Kidney (tissue), 22 donors: ENCODE measurements at places on chromosomes 16 and 17. TPM values are rescaled to one million over a fixed set of nuclear protein-coding genes. Genes with fewer than 3 reads are reported as not detected.

- no peak overlapping the region for H3K27ac ChIP-seq
- no peak for DNase-seq
- no peaks in the 10 kb centered on the region for H3K27me3 ChIP-seq
- no peaks in the 10 kb centered on the region for H3K36me3 ChIP-seq
- no peaks in the 10 kb centered on the region for H3K4me1 ChIP-seq
Measured at GRCh38 chr16:897701-898100, 73.1 kb downstream of the LMF1 start.

DNA sequence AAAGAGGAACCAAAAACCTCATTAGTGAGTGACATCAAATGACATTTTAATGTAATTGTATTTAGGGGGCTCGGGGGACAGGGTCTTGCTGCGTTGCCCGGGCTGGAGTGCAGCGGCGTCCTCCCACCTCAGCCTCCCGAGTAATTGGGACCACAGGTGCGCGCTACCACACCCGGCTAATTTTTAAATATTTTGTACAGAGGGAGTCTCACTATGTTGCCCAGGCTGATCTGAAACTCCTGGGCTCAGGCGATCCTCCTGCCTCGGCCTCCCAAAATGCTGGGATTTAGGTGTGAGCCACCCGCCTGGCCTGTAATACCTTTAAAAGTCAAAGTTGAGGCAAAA, 581 bp downstream of the SNRNP25 start:
- H3K27ac ChIP-seq = no peak overlapping the region
- no peak for DNase-seq
- no peaks in the 10 kb centered on the region for H3K27me3 ChIP-seq
- H3K36me3 ChIP-seq = peaks cover 20% of the 10 kb centered on the region
- H3K4me1 ChIP-seq = no peaks in the 10 kb centered on the region

GRCh38 chr16:87880117-87880696, 10.9 kb upstream of the SLC7A5 start:
- no peak for DNase-seq
- peaks cover 4% of the 10 kb centered on the region for H3K27me3 ChIP-seq
- H3K36me3 ChIP-seq = no peaks in the 10 kb centered on the region

DNA sequence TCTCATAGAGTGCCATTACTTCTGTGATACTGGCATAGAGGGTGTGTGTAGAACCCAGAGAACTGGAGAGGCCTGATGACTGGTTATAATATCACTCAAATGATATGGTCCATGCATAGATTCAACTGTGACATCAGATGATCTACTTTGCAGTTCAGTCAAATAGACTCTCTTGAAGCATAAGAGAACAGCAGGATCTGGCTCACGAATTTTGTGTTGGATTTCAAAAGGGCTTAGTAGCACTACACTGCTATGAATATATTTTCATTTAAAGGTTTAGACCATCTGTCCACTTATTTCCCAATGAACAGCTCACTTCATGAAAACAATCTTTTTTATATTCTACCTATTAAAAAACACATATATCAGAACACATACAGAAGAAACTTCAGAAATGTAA, 119.7 kb downstream of the KIF2B start:
- H3K27me3 ChIP-seq = no peaks in the 10 kb centered on the region
- H3K4me3 ChIP-seq = no peak overlapping the region
- H3K27ac ChIP-seq = no peak overlapping the region
- H3K4me1 ChIP-seq = no peaks in the 10 kb centered on the region
- DNase-seq = no peak

Gene KLHL36
- total RNA-seq = 76.6 TPM

Gene CRYM
- 5.8 TPM for total RNA-seq

Gene AANAT
- not detected for total RNA-seq

DNA sequence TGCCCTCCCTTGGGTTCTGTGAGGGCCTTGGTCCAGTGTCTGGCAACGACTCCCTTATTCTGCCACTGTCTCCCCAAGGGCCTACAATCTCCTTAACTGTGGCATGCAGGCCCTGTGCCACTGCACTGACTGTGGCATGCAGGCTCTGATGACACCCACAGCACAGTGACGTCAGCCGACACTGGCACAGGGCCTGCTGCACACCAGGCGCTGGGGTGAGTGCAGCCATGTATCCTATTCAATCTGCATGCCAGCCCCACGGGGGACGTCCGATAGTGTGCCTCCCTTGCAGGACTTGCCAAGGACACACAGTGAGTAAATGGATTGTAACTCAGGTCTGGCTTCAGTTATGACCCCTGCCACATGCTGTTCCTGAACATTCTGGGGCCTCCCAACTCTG, 39.8 kb upstream of the RASD1 start:
- H3K27me3 ChIP-seq = no peaks in the 10 kb centered on the region
- H3K4me3 ChIP-seq = no peak overlapping the region
- H3K4me1 ChIP-seq = no peaks in the 10 kb centered on the region
- DNase-seq = no peak

DNA sequence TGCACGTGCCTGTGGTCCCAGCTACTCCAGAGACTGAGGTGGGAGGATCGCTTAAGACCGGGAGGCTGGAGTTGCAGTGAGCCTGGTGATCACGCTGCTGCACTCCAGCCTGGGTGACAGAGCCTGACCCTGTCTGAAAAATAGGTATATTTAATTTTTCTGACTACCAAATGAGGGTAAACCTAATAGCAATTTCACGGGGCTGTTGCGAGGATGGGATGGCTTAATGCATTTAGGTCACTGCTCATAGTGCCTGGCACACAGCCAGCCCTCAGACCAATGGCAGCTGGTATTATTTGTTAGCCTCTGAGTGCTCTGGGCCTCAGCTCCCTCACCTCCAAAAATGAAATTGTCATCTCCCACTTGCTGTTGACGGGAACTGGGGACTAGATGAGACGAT, 5.9 kb upstream of the CDIP1 start:
- H3K36me3 ChIP-seq = no peaks in the 10 kb centered on the region
- H3K4me1 ChIP-seq = no peaks in the 10 kb centered on the region
- no peaks in the 10 kb centered on the region for H3K27me3 ChIP-seq
- DNase-seq = no peak

Gene SLC47A1
- total RNA-seq = 26.0 TPM

Gene KRTAP9-8
- not detected for total RNA-seq

DNA sequence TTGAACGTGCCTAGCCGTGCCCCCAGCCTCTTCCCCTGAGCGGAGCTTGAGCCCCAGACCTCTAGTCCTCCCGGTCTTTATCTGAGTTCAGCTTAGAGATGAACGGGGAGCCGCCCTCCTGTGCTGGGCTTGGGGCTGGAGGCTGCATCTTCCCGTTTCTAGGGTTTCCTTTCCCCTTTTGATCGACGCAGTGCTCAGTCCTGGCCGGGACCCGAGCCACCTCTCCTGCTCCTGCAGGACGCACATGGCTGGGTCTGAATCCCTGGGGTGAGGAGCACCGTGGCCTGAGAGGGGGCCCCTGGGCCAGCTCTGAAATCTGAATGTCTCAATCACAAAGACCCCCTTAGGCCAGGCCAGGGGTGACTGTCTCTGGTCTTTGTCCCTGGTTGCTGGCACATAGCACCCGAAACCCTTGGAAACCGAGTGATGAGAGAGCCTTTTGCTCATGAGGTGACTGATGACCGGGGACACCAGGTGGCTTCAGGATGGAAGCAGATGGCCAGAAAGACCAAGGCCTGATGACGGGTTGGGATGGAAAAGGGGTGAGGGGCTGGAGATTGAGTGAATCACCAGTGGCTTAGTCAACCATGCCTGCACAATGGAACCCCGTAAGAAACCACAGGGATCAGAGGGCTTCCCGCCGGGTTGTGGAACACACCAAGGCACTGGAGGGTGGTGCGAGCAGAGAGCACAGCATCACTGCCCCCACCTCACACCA, 724 bp downstream of the GAA start:
- H3K27me3 ChIP-seq = no peaks in the 10 kb centered on the region
- H3K36me3 ChIP-seq = no peaks in the 10 kb centered on the region
- peak overlapping the region; percentile 90 for H3K4me3 ChIP-seq
- peaks cover 9% of the 10 kb centered on the region for H3K4me1 ChIP-seq

- peak overlapping the region; percentile 37 for H3K27ac ChIP-seq
- H3K27me3 ChIP-seq = no peaks in the 10 kb centered on the region
- no peaks in the 10 kb centered on the region for H3K36me3 ChIP-seq
- no peaks in the 10 kb centered on the region for H3K4me1 ChIP-seq
Measured at GRCh38 chr16:66370786-66371684, 4.5 kb downstream of the CDH5 start.

- no peaks in the 10 kb centered on the region for H3K36me3 ChIP-seq
- H3K27me3 ChIP-seq = no peaks in the 10 kb centered on the region
- no peak overlapping the region for H3K27ac ChIP-seq
- H3K4me1 ChIP-seq = no peaks in the 10 kb centered on the region
- peak; percentile 66 for DNase-seq
Measured at GRCh38 chr16:30005341-30006094, 5.3 kb downstream of the DOC2A start.

DNA sequence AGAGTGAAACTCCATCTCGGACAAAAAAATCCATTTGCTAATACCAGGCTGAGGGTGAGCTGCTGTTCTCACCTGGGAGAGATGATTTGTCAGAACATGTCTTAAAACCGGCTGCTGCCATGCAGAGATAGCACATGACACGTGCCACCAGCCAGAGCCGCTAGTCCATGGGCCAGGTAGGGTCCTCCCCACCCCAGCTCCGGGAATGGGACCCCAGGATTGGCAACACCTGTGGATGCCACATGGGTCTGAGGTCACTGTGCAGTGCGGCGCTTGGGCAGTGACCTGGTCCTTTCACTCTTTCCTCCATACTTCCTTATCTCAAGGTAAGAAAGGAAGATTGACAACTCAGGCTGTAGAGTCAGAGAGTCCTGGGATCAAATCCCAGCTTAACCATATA, 393.3 kb upstream of the TNRC6C start:
- H3K4me3 ChIP-seq = no peak overlapping the region
- H3K27ac ChIP-seq = no peak overlapping the region
- no peak for DNase-seq
- H3K4me1 ChIP-seq = no peaks in the 10 kb centered on the region
- no peaks in the 10 kb centered on the region for H3K27me3 ChIP-seq

DNA sequence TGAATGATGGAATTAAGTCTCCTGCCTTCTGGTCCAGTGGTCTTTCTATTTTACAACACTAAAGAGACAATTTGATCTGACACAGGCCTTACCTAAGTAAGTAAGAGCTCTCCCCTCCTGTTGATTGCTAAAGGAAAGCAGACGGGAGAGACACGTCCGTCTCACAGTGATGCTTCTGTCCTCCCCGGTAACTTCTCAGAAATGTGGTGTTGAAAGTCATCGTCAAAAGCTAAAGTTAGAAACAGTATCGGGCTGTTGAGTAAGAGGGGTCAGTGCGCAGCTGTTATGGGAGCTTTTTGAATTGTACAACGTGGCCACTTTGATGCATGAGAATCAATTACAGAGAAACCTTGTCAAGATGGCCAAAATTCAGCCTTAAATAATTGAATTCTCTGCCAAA, 1.9 kb upstream of the RBFOX1 start:
- H3K27ac ChIP-seq = no peak overlapping the region
- no peaks in the 10 kb centered on the region for H3K4me1 ChIP-seq
- H3K4me3 ChIP-seq = no peak overlapping the region

GRCh38 chr17:32869345-32870026, 7.4 kb downstream of the MYO1D start:
- H3K27me3 ChIP-seq = no peaks in the 10 kb centered on the region
- no peak overlapping the region for H3K4me3 ChIP-seq
- DNase-seq = no peak
- no peaks in the 10 kb centered on the region for H3K36me3 ChIP-seq

DNA sequence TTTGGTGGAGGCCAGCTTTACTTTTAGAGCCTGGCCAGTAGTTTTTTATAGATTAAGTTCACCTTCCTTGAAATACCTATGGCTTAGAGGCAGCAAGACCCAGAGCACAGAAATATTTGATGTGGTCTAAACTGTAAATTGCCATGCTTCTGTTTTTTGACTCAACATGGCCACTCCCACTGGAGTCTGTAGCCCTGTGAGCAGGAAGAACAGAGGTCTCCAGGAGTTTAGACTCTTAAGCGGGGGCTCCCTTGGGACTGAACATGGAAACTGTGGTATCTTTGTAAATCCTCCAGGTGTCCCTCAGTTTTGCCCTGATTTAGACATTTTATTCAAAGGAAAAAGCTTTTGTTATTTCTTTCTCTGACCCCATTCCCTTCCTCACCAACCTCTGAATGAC, 145.6 kb downstream of the FTO start:
- no peaks in the 10 kb centered on the region for H3K36me3 ChIP-seq
- DNase-seq = no peak
- peaks cover 17% of the 10 kb centered on the region for H3K4me1 ChIP-seq
- no peak overlapping the region for H3K4me3 ChIP-seq

Gene PMFBP1
- total RNA-seq = 0.69 TPM

DNA sequence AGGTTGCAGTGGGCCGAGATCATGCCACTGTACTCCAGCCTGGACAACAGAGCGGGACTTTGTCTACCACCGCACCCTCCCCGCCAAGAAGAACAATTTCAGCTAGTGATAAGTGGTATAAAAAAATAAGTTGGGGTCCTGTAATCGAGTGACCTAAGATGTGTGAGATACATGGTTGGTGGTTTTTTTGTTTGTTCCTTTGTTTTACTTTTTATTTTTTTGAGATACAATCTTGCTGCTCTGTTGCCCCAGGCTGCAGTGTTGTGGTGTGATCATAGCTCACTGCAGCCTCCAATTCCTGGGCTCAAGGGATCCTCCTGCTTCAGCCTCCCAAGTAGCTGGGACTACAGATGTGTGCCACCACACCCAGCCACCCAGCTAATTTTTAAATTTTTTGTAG, 58.7 kb downstream of the PITPNC1 start:
- H3K27me3 ChIP-seq = no peaks in the 10 kb centered on the region
- H3K36me3 ChIP-seq = no peaks in the 10 kb centered on the region

DNA sequence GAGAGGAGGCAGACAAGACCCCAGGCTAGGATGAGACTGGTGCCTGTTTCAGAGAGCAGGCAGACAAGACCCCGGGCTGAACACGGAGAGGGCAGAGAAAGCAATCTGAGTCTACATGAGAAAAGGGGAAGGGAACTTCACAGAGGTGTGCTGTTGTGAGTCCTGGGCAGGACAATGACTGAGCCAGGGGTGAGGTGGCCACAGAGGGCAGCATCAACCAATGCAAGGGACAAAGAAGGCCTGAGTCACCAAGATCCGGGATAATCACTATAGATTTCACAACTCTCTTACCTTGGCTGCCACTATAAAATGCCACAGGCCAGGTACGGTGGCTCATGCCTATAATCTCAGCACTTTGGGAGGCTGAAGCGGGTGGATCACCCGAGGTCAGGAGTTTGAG, 89.0 kb downstream of the SLC39A11 start:
- no peak overlapping the region for H3K27ac ChIP-seq
- DNase-seq = no peak
- no peak overlapping the region for H3K4me3 ChIP-seq
- H3K27me3 ChIP-seq = no peaks in the 10 kb centered on the region

Gene SMG1
- total RNA-seq = 94.4 TPM

Gene SLC6A4
- 0.94 TPM for total RNA-seq

DNA sequence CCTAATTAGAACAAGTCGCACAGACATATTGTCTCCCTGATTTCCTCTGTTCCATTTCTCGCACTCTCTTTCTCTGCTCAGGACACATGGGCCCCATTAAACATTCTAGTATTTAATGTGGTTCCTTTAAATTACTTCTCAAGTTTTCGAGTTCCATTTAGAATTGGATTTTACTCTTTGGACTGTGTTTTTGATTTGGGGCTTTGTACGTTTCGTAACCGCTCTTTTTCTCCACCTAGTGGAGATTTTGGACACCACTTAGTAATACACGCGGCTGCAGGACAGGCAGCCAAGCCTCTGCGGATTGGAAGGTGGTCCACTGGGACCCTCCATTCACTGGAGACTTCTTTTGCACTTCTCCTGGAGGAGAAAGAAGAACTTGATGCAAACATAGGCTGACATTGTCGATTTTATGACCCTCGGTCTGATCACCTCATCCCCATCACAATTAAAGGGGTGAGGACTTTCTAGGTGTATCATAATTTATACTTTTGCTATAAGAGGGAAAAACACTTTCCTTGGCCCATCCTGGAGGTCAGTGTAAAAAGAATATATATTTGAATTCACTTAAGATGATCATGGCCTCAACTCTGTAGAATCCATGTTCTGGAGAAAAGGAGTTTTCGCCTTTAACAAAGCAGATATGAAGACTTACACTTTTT, 85.7 kb downstream of the NOG start:
- H3K4me3 ChIP-seq = peak overlapping the region; percentile 53
- H3K27ac ChIP-seq = no peak overlapping the region
- peaks cover 16% of the 10 kb centered on the region for H3K27me3 ChIP-seq
